ENCODE measurements at places on chromosomes 2 and 18. TPM values are rescaled to one million over a fixed set of nuclear protein-coding genes. Genes with fewer than 3 reads are reported as not detected.

DNA sequence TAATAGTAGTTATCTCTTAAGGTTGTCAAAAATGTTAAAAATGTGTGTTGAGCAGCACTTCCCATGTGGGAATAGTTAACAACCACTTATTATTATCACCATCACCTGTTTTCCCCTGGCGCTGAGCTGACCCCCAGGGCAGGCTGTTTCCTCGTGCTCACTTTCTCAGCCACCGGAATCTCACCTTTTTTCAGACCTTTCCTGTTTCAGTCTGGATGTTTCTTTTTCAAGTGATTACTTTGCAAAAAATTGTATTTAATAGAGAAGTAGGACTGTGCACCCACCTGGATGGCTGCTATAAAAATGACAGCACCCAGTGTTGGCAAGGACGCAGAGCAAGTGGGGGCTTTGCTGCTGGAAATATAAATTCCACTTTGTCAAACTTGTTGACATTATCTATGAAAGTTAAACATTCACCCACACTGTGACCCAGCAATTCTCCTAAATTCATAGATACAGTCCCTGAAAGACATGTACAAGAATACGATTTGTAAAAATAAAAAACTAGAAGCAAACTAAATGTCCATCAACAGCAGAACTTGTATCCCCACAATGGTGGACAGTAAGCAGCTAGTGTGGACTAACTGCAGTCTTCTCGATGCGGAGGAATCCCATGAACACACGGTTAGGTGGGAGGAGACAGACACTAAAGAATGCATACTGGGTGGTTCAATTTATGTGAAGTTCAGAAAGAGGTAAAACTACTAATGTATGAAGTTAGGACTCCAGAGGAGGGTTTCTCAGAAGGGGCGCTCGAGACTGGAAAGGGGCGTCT is 66.5 kb downstream of the SOWAHC start:
- no peak for DNase-seq

GPAT2 gene
- total RNA-seq: 9.0 TPM

DNA sequence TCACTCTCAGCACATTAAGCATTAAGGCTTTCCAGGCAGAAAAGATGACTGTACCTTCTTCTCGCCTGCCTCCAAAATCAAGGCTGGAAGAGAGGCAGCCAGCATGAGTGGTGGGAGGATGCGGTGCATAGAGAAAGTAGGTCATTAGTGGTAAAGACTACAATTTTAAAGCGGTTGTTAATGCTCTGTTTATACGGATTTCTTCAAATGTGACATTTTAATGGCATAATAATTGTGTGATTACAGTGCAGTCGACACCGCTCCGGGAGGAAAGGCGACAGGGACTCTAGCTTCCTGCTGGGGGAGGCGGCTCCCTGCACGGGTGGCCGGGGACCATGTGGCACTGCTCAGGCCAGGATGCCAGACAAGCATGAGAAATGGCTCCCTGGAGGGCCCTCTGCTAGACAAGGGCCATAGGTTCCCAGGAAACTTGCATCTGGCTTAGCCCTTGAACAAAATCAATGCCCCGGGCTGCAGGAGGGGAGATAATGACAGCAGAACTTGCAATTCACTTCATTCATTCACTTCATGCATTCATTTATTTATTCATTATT is 129.6 kb downstream of the GALNT14 start:
- DNase-seq: no peak

DNA sequence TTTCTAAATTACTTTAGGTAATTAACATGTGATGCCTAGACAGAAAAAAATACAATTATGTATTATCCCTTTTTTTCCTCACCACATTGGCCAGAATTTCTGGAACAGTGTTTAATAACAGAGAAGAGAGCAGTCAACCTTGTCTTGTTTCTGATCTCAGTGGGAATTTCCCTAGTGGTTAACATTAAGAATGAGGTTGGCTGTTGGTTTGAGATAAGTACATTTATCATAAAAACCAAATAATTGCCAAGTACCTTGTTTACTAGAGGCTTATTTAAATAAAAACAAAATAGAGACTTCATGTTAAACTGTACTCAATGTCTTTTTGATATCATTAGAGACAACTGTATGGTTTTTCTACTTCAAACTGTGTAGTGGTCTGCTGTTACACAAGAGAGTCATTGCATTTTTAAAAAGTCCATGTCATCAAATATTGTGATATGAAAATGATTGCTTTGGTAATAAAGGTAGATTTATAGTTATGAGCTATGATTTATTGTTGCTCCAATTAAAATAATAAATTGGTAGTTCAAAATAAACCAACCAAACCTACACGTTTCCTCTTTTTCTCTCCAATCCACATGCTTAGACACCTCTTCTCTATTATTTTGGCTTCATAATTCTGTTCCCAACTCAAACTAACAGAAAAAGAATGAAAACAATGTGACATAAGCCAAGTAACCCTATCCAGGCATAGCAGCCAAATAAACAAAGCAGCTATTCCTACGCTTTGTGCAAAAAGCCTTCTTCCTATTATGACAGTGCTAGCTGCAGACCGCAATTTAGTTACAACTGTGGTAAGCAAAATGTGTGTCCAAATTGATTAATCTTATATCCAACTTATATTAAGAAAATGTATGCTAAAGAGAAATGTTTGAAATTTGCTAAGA is 20.9 kb upstream of the TANK start:
- DNase-seq: no peak

GRCh38 chr2:221484761-221485502 is 87.2 kb downstream of the EPHA4 start:
- no peak for DNase-seq

ARMC9 gene
- total RNA-seq: 11.8 TPM

All from mesenteric fat pad (tissue), 1 donor.